ENCODE measurements at places on chromosomes 1 and 21. TPM values are rescaled to one million over a fixed set of nuclear protein-coding genes. Genes with fewer than 3 reads are reported as not detected.

The IGSF21 gene
- 0.46 TPM for polyA plus RNA-seq

The CFHR5 gene
- polyA plus RNA-seq: not detected

The OR14K1 gene
- polyA plus RNA-seq: not detected

The ARHGAP30 gene
- polyA plus RNA-seq: 10.8 TPM

The KRTAP12-2 gene
- polyA plus RNA-seq: not detected

The NBPF4 gene
- polyA plus RNA-seq: not detected

The KRTAP7-1 gene
- not detected for polyA plus RNA-seq

The OXCT2 gene
- 0.19 TPM for polyA plus RNA-seq

The WNT4 gene
- 1.0 TPM for polyA plus RNA-seq

The C1orf21 gene
- polyA plus RNA-seq: 86.3 TPM

The TFF3 gene
- polyA plus RNA-seq: 99.3 TPM

The ADAMTS4 gene
- polyA plus RNA-seq: 188 TPM

The CAPN8 gene
- polyA plus RNA-seq: 0.36 TPM

The SMCP gene
- polyA plus RNA-seq: not detected

The SLC25A44 gene
- 13.8 TPM for polyA plus RNA-seq

The MGST3 gene
- 565 TPM for polyA plus RNA-seq

The DISC1 gene
- polyA plus RNA-seq: 0.48 TPM

The UBL4B gene
- polyA plus RNA-seq: 0.45 TPM

The ANGPTL3 gene
- not detected for polyA plus RNA-seq

The GPR161 gene
- polyA plus RNA-seq: 4.4 TPM

The CFAP141 gene
- polyA plus RNA-seq: not detected

The SLAMF9 gene
- not detected for polyA plus RNA-seq

The AMPD1 gene
- polyA plus RNA-seq: 0.03 TPM

The PDC gene
- polyA plus RNA-seq: not detected

The FAM110D gene
- 13.3 TPM for polyA plus RNA-seq

The ZNF593OS gene
- polyA plus RNA-seq: not detected

The NCDN gene
- 11.6 TPM for polyA plus RNA-seq

The SLC44A5 gene
- not detected for polyA plus RNA-seq

The S100A7A gene
- not detected for polyA plus RNA-seq

The RORC gene
- 0.22 TPM for polyA plus RNA-seq

The KLHDC7A gene
- 0.11 TPM for polyA plus RNA-seq

The AMY1C gene
- not detected for polyA plus RNA-seq

The CR1L gene
- polyA plus RNA-seq: not detected

The RHEX gene
- polyA plus RNA-seq: 0.79 TPM

The IL22RA1 gene
- 0.34 TPM for polyA plus RNA-seq

The INTS11 gene
- 92.8 TPM for polyA plus RNA-seq

The SORT1 gene
- 47.9 TPM for polyA plus RNA-seq

The SERTAD4 gene
- polyA plus RNA-seq: 0.67 TPM

The KIF17 gene
- polyA plus RNA-seq: 4.2 TPM

The TRAPPC3 gene
- polyA plus RNA-seq: 58.5 TPM

The PCBP3 gene
- 2.2 TPM for polyA plus RNA-seq

The DPT gene
- polyA plus RNA-seq: 28.7 TPM

The C1QTNF12 gene
- polyA plus RNA-seq: 6.1 TPM

The EDARADD gene
- 1.6 TPM for polyA plus RNA-seq

Data from adipose tissue (tissue), 3 donors.